ENCODE measurements at places on chromosomes 2 and 18. TPM values are rescaled to one million over a fixed set of nuclear protein-coding genes. Genes with fewer than 3 reads are reported as not detected.

DNA sequence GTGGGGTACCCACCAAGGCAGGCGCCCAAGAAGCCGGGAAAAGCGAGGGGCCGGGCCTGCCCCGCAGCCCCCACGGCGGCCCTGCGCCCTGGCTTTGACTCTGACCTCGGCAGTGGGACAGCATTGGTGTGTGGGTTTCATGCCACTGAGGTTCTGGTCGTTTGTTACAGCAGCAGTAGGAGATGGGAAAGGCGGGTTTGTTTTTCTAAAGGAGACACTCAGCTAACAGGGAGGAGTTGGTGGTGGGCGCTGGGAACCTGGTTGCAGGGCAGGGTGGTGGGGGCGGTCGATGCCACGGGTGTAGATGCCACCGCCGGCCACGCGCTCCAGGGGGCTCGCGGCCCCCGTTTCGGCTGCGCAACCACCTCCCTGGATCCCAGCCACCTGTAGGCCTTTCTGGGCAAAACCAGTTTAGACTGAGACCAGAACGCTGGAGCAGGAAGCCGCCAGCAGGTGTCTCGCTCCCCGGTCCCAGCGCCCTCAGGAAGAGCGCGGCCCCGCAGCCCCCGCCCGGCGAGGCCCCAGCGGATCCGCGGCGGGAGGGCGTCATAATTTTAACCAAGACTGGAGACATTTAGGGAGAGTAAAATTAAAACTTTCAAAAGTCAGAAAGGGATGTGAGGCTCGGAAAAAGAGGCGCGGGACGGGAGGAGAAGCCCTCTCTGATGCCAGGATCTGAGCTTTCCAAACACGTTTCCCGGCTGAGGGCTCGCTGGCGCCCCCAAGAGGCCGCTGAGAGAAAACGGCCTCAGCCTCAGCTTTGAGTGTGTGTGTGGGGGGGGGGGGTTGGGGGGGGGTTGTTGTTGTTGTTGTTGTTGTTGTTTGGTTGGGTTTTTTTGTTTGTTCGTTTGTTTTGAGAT, 17.4 kb downstream of the CIDEA start:
- peak; percentile 57 for DNase-seq
- no peaks in the 10 kb centered on the region for H3K4me1 ChIP-seq
- H3K27me3 ChIP-seq: peaks cover 17% of the 10 kb centered on the region
- H3K27ac ChIP-seq: no peak overlapping the region

- no peak for DNase-seq
- peaks cover 4% of the 10 kb centered on the region for H3K36me3 ChIP-seq
- H3K27ac ChIP-seq: no peak overlapping the region
Measured at GRCh38 chr2:12001621-12002020, 255.2 kb downstream of the LPIN1 start.

GRCh38 chr2:207911215-207911614, 114.1 kb downstream of the PLEKHM3 start:
- H3K4me3 ChIP-seq: no peak overlapping the region
- no peaks in the 10 kb centered on the region for H3K4me1 ChIP-seq
- no peaks in the 10 kb centered on the region for H3K27me3 ChIP-seq
- DNase-seq: no peak

- H3K27ac ChIP-seq: no peak overlapping the region
- peaks cover 6% of the 10 kb centered on the region for H3K36me3 ChIP-seq
- H3K4me1 ChIP-seq: no peaks in the 10 kb centered on the region
- no peak for DNase-seq
Measured at GRCh38 chr2:128016620-128017019, 11.2 kb downstream of the SAP130 start.

GRCh38 chr2:222897898-222898297, 37.1 kb downstream of the ACSL3 start:
- H3K27ac ChIP-seq: peak overlapping the region; percentile 83
- H3K36me3 ChIP-seq: no peaks in the 10 kb centered on the region
- peaks cover 29% of the 10 kb centered on the region for H3K4me1 ChIP-seq
- no peak overlapping the region for H3K4me3 ChIP-seq

Gene DOK1
- 20.6 TPM for total RNA-seq

Gene IL36A
- total RNA-seq: not detected

Gene PJVK
- 6.8 TPM for total RNA-seq

Gene ZNF142
- total RNA-seq: 46.6 TPM

Gene DHX57
- total RNA-seq: 10.0 TPM

All from activated T-cell treated with anti-CD3 and anti-CD28 coated beads, Interleukin-2, amount 50 U/mL, for 72 hours (primary cell).